ENCODE measurements at places on chromosomes 7 and 10.

- DNase-seq = no peak
Observed at GRCh38 chr10:132685101-132685891, 100.7 kb downstream of the NKX6-2 start.

GRCh38 chr10:74189999-74190421 lies 39.0 kb downstream of the ADK start:
- DNase-seq = no peak

- no peak for DNase-seq
Observed at GRCh38 chr10:118911363-118911762, 118.2 kb upstream of the NANOS1 start.

DNA sequence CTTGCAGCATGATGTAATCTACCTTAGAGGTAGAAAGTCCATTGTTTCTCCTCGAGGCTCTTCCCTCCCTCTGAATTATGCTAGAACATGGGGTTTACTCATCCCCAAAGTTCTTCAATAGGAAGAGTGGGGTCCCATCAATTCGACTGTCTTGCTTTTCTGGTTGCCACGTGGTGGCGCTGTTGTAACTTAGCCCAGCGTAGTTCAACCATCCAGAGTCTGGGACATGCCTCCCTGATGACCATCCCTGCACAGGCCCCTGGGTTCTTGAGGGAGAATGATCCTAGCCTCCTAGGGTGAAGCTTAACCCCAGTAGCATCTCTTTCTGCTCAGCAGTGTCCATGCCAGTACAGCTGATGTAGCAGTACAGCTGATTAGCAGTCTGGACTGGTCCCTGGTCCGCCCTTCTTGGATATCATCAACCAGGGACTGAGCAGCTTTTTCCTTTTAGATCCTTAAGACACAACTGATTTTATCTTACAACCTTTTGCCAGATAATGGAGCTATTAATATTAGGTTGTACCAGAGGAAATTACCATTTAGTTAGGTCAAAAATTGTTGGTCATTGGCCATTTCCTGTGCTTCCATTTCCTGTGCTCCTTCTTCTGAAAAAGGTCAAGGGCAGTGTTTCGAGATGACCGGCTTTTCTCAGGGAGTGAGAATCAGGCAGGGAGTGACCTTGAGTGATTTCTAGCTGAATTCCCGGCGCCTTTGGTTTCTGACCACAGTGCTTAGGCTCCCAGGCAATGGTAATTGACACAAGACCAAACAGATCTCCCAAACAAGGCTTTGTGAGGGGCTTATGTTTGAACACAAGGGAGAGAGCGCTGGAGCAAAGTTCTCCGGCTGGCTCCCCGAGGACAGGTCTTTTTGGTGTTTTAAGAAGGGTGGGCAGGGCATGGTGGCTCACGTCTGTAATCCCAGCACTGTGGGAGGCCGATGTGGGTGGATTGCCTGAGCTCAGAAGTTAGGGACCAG lies 65.4 kb downstream of the TACC2 start:
- DNase-seq = no peak

- no peak for DNase-seq
Observed at GRCh38 chr10:103757531-103758293, 97.7 kb downstream of the SH3PXD2A start.

- DNase-seq = no peak
Observed at GRCh38 chr10:101393378-101393777, 39.4 kb downstream of the BTRC start.

- DNase-seq = no peak
Observed at GRCh38 chr10:120424198-120424464, 32.9 kb upstream of the PLPP4 start.

- DNase-seq = no peak
Observed at GRCh38 chr7:137441451-137441850, 97.9 kb upstream of the PTN start.

- DNase-seq = no peak
Observed at GRCh38 chr7:157996359-157997079, 591.1 kb downstream of the PTPRN2 start.

DNA sequence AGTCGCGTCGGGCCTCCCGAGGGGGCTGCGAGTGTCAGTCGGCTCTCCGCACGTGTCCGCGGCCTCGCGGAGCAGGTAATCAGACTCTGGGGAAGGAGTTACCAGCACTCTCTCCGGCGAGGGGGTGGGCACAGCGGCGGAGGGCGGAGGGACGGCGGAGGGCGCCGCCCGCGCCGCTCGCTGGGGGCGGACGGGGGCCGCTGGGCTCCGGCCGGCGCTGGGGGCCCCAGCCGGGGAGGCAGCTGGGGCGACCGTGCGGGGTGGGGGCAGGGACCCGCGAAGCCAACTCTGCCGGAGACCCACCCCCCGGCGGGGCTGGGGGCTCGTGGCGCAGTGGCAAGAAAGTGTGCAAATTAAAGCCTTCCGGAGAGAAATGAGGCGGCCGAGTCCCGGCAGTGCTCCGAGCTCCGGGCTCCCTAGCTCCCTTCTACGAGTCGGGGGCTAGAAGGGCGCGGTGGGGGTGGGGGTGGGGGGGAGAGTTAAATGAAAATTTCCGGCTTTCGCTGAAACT lies at the start of gene CDK6:
CDK6 (minus strand) TSS at position 85 of the 511 bp plus-strand sequence. CDS start 3,250 bp downstream, outside the sequence.
- peak; percentile 38 for DNase-seq

GRCh38 chr10:128511284-128511683 lies 385.1 kb upstream of the MKI67 start:
- DNase-seq = no peak

GRCh38 chr7:39656415-39656814 lies 33.0 kb downstream of the RALA start:
- no peak for DNase-seq

DNA sequence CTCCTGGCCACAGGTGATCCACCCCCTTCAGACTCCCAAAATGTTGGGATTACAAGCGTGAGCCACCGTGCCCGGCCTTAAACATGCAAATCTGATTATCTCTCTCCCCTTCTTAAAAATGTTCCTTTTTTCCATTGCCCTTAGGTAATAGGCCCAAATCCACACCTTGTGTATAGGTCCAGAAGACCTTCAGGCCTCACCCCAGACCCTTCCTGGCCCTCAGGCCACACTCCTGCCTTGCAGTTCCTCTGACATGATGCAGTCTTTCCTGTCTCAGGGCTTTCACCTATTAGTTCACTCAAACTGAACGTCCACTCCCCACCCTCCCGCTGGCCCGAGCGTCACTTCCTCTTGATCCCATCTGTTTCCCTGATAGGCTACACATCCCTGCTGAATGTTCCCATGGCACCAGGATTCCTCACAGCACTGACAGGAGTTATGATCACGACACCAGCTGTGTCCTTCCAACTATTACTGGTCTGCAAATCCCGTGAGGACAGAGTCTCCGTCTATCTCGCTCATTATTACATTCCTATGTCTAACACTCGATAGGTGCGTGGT lies 46.4 kb downstream of the DENND2A start:
- DNase-seq = no peak

DNA sequence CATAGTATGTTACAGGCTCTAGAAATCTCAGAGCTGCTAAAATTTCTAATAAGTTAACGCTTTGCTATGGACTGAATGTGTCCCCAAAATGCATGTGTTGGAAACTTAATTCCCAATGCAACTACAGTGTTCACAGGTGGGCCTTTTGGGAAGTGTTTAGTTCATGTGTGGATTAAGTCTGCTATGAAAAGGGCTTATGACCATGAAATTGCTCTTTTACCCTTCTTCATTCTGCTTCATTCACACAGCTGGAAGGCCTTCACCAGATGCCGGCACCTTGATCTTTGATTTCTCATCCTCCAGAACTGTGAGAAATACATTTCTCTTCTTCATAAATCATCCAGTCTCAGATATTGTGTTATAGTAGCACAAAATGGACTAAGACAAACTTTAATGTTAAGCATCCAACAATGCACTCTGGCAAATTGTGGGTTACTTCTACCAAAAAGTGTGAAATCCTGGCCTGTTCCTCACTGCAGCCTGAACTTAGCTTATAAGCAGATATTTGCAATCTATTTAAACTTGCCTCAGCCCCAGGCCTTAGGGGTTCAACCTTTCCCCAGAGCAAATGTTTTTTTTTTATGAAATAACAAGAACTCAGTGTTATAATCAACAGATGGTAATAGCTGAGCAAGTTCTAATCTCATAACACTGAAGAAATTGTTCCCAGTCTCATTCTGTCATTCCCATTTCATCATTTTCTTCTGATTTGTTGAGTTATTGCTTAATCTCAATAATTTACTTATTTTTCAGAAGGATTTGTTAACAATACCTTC lies 523.6 kb downstream of the KIF20B start:
- no peak for DNase-seq

DNA sequence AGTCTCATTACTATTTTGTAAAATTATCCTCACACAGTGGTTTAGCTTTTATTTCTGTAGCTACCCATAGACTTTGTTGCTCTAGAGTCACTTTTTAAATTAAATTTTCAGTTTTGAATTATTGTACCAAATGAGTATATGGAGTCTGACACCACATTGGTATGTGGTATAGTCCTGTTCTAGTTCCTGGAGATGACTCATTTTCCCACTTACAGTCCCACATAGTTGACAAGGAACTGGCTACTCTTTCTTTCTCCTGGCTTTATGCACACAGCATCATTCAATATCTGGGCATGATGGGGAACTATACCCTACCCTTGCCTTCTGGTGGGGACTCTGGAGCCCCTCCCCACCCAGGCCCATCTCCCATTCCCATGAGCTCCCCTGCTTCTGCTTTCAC lies 92.6 kb upstream of the RAB11FIP2 start:
- no peak for DNase-seq

GRCh38 chr10:63429281-63429680 lies 36.5 kb downstream of the JMJD1C start:
- DNase-seq = no peak

DNA sequence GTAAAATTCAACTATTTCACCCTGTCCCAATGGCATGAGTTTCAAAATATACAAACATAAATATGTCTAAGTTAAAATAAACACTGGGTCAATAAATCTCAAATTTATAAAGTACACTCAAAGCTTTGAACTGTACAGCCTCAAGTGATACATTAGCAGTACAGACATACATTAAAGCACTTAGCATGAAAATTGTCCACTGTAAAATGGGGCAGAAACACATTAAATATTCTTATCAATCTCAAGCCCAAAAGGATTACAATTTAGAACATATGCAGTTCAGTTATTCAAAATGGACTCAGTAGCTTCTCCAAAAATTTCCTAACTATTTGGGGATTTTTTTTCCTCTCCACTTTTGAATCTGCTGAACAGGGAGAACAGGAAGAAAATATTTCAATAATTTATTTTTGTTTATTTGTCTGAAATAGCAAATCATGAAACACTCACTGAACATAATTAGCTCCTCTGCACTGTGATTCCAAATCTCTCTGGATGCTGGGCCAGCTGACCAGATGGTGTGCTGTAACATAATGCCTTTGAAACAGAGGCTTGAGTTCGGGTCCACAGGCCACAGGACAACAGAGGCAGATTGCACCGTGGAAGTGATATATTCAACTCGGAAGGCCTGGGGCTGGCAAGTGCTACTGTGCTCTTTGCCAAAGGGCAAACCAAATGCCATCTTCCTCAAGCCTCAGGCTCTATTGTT lies 248.9 kb upstream of the LRRN3 start:
- no peak for DNase-seq

DNA sequence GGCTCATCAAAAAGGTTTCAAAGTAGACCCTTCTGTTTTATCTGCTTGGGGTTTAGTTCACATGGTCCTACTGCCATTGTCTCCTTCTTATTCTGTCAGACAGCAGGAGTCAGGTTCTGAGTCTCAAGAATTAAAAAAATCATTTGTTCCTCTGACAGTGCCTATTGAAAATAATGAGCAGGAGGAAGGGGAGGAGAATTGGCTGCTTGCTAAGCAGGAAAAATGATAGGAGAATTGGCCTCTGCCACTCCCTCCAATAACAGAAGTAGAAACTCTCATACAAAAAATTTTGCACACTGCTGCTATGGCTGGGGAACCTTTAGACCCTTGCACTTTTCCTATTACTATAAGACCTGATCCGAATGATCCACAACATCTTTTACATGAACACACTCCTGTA lies 35.7 kb downstream of the OR13A1 start:
- no peak for DNase-seq

GRCh38 chr7:20352573-20353306 lies 22.0 kb downstream of the ITGB8 start:
- DNase-seq = no peak

DNA sequence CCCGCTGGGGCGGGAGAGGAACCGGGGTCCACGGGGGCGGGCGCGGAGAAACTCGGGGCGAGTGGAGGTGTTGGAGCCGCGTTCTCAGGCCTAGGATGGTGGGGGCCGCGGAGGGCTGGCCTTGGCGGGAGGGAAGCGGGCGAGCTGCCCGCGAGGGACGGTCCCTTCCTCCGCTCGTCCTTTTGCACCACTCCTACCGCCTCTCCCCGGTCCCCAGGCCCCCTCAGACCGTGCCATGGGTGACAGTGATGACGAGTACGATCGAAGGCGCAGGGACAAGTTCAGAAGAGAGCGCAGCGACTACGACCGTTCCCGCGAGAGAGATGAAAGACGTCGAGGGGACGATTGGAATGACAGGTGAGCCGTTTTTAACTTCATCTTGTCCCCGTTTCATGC lies 451 bp downstream of the SRRT start:
- DNase-seq = no peak

DNA sequence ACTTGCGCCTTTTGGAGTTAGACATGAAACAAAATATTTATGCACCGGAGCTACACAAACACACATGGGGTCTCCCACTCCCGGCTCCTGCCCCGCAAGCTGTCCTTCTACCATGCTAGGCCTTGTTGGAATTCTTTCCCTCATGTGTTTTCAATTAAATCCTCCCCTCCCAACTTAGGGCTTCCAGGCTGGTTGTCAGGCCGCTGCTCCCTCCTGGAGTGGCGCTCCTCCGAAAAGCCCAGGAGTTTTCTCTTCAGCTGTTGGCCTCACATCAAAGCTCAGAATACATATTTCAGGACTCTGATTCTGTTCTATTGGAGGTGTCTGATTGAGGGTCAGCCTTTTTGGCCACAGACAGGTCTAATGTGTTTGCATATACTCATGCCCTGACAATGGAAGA lies 113.3 kb downstream of the FANK1 start:
- DNase-seq = no peak

DNA sequence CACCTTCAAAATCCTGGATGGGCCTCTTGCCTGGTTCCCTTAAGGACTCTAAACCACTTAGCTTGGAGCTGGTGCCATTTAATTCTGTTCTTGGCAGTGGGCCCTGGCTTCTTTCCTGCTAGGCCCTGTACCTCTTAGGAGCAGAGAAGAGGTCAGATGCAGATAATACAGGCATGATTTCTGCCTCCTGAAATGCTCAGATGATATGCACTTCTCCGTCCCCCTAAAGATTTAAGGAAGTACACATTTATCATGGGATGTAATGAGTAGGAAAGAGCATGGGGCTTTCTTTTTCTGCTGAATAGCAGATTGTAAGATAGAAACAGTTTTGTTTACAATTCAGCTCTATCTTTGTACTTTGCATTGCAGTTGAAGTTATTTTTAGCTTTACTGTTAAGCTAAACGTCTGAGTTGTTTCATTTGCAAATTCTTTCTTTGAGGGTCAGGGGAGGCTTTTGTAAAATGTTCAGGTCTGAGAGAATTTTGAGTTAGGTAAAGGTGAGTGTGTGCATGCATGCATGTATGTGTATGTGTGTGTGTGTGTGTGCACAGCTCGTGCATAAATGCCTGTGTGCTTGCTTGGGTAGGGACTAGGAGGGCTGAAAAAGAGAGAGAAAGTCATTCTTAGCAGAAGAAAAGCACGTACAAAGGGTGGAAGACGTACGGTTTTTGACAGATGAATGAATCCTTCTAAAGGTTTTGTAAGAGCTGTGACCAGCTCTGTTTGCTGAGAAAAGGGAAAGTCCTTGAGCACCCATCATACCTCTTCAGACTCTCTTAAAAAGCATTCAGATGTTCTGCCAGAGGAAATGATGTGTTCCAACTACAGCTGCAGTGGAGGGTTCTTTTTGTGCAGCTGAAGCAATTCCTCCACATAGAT lies 364.2 kb downstream of the AUTS2 start:
- DNase-seq = no peak

All from activated CD4-positive, CD25-positive, alpha-beta regulatory T cell (primary cell).